ENCODE measurements at places on chromosomes 11 and 22. TPM values are rescaled to one million over a fixed set of nuclear protein-coding genes. Genes with fewer than 3 reads are reported as not detected.

The BAIAP2L2 gene
- under 0.01 TPM for total RNA-seq

The POU2AF3 gene
- 0.41 TPM for total RNA-seq

The BTG4 gene
- not detected for total RNA-seq

The ADAMTS15 gene
- total RNA-seq, result 2.4 TPM

GRCh38 chr11:19712281-19713195, at the start of gene NAV2:
Gene NAV2 (plus strand): TSS chr11:19712837. CDS start chr11:19713696, 859 bp downstream.
- DNase-seq, result peak; percentile 92

GRCh38 chr22:22026157-22026831, 43.7 kb upstream of the TOP3B start:
- DNase-seq, result no peak

DNA sequence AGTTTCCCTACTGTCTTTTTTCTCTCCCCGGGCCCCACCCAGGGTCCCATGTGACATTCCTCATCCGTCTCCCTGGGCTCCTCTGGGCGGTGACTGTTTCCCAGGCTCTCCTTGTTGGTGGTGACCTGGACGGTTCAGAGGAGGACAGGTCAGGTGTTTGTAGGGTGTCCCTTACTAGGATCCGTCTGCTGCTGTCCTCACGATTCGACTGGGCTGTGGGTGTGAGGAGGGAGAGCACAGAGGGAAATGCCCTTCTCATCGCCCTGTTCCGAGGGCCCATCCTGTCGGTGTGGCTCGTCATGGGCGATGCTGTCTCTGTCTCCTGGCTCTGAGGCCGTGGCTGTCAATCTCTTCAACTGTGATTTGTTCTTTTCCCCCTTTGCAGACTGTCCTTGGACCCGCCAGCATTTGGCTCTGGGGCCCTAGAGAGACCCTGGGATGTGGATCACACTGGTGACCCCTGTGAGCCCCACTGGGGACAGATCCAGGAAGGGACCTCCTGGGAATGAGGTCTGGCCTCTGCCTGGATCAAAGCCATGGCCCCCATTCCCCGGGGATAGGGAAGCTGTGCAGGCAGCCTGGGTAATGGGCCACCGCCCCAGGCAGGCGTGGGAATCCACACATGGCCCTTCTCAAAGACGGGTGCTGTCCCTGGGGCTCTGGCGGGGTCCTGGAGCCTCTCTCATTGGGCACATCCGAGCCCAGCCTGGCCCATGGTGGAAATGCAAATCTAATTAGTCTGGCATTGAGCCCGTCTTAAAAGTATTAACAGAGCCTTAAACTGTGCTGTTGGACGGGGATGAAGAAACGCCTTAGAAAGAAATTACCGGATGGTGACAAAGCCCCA, 46.8 kb upstream of the KCNQ1OT1 start:
- no peak for DNase-seq

- DNase-seq, result no peak
These were observed 1.3 kb downstream of the BMAL1 start for GRCh38 chr11:13278609-13279486.

- no peak for DNase-seq
These were observed 4.4 kb downstream of the TMEM258 start for GRCh38 chr11:61787928-61788491.

DNA sequence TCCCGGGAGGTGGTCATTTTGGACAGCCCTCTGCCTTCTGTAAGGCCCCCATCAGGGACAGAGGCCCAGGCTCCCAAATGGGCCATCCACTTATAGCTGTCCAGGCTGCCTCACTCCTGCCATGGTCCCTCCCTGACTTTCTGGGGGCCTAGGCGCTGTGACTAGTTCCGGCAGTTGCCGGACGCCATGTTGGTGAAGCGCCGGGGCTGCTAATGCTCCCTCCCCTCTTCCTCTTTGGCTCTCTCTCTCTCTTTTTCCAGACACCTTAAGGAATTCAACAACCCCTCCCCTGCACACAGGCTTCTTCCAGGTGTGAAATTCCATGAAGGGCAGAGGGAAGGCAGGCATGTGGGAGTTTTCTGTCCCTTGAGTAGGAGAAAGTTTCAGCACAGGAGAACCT, 445.6 kb downstream of the SOX6 start:
- DNase-seq, result no peak

- no peak for DNase-seq
These were observed 14.5 kb downstream of the GUCD1 start for GRCh38 chr22:24540470-24540869.

DNA sequence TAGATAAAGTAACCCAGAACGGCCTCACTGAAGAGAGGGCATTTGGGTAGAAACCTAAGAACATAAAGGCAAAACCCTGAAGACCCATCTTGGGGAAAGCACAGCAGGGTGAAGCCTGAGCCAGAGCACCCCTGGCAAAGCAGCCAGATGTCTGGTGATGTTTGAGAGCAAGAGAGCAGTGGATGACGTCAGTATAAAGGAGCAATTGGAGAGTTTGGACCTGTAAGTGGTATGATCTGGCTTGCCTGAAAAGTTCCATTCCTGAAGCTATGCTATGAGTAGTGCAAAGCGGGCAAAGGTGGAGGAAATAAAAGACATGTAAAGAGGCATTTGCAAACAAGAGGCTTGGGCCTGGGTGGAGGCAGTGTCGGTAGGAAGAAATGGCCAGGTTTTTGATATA, 167.8 kb downstream of the MSANTD4 start:
- DNase-seq, result no peak

DNA sequence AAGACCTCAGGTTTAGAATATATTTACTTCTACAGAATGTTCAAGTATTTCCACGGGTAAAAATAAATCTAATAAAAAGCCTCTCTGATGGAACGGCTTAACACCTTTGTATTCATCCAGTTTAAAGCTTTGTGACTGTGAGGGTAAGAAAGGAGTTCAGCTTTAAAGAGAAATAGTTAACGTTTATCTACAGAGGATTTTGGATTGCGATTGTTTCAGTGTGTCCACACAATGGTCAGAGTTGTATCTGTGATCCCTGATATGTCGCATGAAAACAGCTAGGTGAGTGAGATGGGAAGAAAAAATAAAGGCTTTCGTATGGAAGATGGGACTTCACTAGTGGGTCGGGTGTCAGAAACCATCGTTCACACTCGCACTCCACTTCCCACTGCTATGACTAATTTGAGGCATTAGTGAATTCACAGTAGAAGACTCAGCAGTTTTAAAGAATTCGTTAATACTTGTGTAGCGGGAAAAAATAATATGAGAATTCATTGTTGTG, 1.6 kb downstream of the APLP2 start:
- no peak for DNase-seq

DNA sequence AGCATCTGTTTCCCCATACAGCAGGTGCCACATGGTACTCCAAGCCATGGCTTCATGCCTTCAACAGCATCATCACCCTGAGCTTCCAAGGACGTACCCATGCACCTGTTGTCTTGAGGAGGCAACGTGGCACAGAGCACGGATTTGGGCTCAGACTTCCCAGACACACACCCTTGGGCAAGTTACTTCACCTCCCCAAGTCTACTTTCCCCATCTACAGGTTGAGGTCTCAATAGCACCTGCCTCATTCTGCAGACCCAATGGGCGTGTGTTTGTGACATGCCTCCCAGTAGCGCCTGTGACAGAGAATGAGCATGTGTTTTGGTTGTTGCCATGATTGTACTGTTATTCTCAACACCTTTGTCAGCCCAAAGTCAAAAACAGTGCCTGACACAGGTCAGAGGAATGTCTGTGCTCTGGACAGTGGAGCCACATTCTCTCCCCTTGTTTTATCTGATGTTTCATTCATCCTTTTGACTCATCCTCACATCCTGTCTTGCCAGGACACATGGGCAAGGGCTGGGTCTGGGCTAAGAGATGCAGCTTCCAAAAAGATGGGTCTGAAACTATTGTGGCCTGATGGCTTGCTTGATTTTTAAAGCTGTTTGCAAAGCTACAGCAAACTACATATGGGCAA, 53.4 kb upstream of the CCND1 start:
- DNase-seq, result no peak
